ENCODE measurements at places on chromosomes 13 and 19.

- no peak for DNase-seq
- H3K27ac ChIP-seq = no peak overlapping the region
- H3K4me3 ChIP-seq = no peak overlapping the region
- H3K27me3 ChIP-seq = no peaks in the 10 kb centered on the region
- H3K36me3 ChIP-seq = no peaks in the 10 kb centered on the region
Observed at GRCh38 chr13:30006246-30006645, 155.8 kb upstream of the UBL3 start.

DNA sequence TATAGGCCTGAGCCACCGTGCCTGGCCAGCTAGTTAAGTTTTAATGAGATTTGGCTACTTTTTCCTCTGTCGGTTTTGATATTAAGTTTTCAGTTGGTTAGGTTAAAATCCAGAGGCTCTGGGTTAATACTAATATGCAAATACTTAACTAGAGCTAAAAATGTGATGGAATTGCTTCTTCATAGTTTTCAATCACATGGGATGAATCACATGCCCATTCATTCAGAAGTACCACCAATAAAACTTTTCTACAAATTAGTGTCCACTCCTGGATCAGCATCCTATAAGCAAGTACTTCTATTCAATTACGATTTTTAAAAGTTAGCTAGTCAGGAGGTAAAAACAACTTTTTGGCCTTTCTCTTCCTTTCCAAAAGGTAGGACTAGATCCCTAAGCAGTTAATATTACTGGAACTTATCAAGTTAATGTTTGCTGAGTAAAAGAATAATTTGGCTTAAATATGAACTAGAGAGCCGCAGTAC lies 4.3 kb downstream of the SLC25A30 start:
- peaks cover 36% of the 10 kb centered on the region for H3K36me3 ChIP-seq
- DNase-seq = no peak
- H3K27ac ChIP-seq = no peak overlapping the region
- no peak overlapping the region for H3K4me3 ChIP-seq

DNA sequence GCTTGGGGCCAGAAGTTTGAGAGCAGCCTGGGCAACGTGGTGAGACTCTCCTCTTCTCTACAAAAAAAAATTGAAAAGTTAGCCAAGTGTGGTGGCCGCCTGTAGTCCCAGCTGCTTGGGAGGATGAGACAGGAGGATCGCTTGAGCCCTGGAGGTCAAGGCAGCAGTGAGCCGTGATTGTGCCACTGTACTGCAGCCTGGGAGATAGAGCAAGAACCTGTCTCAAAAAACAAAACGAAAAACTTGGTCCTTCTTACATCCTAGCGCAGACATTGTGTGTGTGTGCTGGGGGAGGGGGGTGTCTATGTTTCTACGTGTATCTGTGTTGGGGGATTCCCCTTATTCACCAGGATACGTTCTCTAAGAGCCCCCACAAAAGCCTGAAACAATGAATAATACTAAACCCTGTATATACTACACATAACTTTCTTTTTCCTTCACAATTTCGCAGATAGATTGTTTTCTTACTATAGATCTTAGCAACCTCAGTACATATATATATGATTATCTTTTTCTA lies 7.9 kb downstream of the AXL start:
- H3K27ac ChIP-seq = peak overlapping the region; percentile 92

- H3K27me3 ChIP-seq = no peaks in the 10 kb centered on the region
- no peaks in the 10 kb centered on the region for H3K4me1 ChIP-seq
- DNase-seq = peak; percentile 80
Observed at GRCh38 chr13:80251403-80251802, 89.5 kb downstream of the SPRY2 start.
